Adrenal gland (tissue), 19 donors: ENCODE measurements at places on chromosomes 11 and 22.

GRCh38 chr22:19406281-19406811, 25.2 kb downstream of the HIRA start:
- no peak for DNase-seq

GRCh38 chr22:29080106-29080975, 7.5 kb downstream of the KREMEN1 start:
- no peak for DNase-seq

DNA sequence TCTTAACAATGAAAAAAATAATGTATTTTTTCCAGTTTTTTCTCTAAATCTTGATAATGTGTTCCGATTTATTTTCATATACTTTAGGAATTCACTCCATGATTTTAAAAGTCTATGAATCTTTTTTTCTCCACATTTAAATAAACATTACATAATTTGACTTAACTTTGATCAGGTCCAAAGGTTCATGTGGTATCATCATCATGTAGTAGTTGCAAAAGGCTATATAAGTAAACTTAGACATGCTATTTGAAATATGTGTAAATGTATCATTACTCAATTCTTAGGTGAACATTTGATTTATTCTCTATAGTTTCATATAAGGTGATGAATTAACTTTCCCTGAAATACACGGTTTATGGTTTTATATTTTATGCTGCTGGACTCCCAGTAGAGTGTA, 2197.0 kb upstream of the RAG2 start:
- DNase-seq = no peak

- no peak for DNase-seq
Observed at GRCh38 chr11:16402654-16403447, 46.5 kb upstream of the SOX6 start.

GRCh38 chr11:64134963-64135362, 30.9 kb downstream of the MACROD1 start:
- no peak for DNase-seq

- peak; percentile 77 for DNase-seq
Observed at GRCh38 chr11:79076526-79077115, 364.2 kb downstream of the TENM4 start.

- DNase-seq = no peak
Observed at GRCh38 chr22:42282943-42283277, 12.5 kb upstream of the TCF20 start.

- no peak for DNase-seq
Observed at GRCh38 chr11:10984250-10984649, 126.4 kb upstream of the ZBED5 start.

- no peak for DNase-seq
Observed at GRCh38 chr22:20398420-20398819, 4.5 kb downstream of the ZNF74 start.

DNA sequence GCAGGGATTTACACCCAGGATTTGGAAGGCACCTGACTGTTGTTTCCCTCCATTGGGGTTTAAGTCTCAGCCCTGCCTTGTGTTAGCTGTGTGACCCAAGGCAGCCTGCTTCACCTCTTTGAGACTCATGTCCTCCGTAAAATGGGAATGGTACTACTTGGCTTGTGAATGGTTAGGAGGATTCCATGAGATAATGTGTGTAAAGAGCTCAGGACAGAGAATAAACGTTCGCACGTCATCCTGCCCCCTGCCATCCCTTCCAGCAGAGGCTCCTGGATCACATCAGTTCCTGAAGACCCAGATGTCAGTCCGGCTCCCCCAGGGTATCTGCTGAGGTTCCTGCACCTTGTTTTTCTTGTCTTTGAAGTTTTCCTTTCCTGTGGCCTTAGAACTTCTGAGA, 16.8 kb upstream of the ACCSL start:
- no peak for DNase-seq

GRCh38 chr11:10622108-10622507, 53.6 kb upstream of the LYVE1 start:
- no peak for DNase-seq

DNA sequence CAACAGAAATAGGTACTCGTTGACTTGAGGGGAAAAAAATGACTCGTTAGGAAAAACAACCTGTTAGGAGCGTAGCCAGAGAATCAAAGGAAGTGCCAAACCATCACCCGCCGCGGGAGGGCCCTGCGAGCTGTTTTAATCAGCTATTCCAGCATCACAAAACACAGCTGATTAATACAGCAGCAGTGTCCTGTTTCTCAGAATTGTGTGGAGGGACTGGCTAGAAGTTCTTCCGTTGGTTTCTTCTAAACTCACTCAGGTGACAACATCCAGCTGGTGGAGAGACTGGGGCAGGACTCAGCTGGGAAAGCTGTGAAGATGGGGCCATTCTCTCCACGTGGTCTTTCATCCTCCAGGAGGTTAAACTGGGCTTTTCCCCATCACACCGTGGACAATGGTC, 28.0 kb downstream of the HSPA8 start:
- peak; percentile 25 for DNase-seq

GRCh38 chr11:84648471-84648870, 978.7 kb downstream of the DLG2 start:
- no peak for DNase-seq

DNA sequence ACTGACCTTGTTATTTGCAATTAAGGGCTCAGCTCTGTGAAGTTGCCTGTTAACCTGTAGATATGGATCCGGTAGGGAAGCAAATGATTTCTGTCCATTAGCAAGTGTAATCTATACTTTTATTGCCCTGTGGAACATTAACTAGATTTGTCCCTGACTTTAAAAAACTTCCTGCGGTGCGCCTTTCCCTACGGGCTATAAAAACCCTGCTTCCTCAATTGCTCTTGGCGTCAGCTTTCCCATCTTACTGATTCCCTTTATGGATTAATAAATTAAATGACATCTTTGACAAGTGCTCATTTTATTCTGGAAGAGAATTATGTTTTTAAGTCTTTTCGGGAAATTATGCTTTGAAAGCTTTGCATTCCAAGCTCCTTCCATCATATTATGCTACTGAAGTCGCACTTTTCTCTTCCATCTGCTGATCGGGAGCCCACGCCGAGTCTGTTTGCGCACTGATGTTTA, 18.3 kb upstream of the CLMP start:
- DNase-seq = no peak

- no peak for DNase-seq
Observed at GRCh38 chr22:48453751-48454485, 1373.8 kb downstream of the BRD1 start.

DNA sequence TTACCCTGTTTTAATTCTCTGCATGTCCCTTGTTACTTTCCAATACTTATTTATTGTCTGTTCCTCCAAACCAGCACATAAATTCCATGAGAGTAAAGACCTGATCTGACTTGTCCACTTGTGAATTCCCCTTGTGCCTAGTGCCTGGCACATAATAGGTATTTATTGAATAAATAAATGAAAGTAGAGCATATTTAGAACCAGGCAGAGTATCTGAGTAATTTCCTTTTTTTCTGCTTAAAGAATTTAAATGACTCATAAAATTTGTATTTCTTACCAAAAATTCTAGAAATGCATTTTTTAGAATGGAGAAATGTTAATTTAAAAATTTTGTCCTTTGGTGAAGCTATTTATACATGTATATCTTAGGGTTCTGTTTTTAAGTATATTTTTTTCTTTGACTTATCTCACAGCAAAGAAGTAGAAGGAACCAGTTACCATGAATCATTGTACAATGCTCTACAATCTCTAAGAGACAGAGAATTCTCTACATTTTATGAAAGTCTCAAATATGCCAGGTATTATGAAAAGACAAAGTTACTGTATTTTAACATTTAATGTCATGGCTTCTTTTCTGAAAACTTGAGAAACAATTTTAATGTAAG, 96.8 kb downstream of the ATM start:
- no peak for DNase-seq

DNA sequence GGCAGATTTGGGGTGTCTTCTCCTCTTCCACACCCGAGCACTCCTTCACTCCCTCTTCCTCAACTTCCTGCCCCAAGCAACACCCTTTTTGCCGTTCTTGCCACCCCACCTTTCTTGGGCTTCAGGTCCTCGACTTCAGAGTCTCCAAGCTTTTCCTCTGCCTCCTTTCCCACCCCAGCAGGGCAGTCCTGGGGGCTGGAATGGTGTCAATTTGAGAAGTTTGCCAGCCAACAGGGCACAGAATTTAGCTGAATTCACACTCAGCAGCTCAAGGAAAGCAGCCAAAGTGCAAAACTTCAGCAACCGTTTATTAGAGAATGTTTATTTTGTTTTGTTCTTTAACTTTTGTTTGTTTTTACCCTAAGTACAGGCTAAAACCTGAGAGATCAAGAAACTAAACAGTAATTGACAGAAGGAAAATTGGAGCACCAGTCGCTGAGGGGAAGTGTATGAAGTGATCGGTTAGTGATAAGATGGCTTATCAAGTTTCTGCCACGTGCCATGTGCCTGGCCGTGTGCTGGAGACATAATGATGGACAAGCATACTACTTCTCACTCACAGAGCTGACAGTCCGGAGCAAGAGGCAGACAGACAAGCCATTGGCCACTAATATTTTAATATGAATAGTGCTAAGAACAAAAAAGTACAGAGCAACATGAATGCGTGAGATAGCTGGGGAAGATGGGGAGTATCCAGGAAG, 44.4 kb downstream of the AHNAK start:
- DNase-seq = no peak

DNA sequence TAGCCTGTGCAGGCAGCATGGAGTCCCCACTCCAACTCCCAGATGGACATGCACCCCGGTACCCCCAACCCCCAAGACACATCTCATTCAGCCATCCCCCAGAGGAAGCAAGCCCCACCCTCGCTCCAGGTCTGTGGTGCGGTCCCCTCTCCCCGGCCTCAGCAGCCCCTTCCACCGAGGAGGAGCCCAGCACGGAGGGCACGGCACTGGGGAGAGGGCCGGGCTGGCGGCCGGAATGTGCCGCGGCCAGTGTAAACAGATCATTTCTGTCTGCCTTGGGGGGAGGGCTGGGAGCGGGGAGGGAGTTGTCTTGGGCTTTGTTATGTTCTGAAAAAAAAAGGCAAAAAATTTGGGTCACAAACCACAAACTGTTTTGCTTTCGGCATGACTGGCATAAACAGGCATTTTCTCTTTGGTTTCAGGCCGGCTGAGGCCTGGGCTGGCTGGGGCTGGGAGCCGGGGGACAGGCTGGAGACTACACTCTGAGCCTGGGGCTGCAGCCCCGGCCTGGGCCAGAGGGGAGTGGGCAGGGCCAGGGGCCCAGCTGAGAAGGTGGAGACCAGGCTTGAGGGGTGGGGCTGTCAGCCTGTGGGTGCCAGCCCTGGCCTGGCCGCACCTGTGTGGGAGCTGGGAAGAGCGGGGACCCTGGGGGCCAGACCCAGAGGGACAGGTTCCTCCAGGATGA, 16.8 kb downstream of the IGF2 start:
- DNase-seq = no peak

GRCh38 chr22:46295277-46295971, 1.2 kb upstream of the GTSE1 start:
- DNase-seq = no peak

DNA sequence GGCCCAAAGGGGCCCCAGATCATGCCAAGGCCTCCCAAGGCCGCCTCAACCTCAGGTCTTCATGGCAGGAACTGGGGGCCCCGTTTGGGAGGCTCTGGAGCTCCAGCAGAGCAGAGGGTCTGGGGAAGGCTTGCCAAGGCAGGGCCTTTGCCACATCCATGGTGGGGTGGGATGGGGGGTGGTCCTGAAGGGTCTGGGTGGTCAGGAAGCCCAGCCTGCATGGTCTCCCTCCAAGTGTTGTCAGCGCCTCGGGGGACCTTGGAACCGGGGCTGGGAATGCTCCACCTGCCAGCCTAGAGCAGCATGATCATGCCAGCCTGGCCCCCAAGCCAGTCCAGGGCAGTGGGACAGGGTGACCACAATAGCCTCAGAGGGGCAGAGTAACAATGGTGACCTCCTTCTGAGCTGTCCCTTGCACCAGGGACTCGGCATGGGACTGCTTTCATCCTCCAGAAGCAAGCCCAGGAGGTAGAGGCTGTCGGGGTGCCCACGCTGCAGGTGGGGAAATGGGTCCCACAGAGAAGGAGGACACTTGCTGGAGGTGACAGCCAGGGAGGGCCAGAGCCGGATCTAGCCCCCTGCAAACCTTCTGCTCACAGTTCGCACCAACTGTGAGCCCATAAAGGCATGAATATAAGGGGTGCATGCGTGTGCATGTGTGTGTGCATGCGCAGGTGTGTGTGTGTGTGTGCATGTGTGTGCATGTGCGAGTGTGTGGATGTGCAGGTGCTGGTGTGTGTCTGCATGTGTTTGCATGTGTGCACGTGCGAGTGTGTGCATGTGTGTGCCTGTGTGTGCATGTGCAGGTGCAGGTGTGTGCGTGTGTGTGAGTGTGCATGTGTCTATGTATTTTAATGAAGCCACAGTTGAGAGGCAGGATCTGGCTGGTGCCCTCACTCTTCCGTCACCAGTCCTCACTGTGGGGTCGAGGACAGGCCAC, 63.8 kb downstream of the MYEOV start:
- no peak for DNase-seq
